SK-N-MC (cell line): ENCODE measurements at places on chromosomes 7 and 10.

DNA sequence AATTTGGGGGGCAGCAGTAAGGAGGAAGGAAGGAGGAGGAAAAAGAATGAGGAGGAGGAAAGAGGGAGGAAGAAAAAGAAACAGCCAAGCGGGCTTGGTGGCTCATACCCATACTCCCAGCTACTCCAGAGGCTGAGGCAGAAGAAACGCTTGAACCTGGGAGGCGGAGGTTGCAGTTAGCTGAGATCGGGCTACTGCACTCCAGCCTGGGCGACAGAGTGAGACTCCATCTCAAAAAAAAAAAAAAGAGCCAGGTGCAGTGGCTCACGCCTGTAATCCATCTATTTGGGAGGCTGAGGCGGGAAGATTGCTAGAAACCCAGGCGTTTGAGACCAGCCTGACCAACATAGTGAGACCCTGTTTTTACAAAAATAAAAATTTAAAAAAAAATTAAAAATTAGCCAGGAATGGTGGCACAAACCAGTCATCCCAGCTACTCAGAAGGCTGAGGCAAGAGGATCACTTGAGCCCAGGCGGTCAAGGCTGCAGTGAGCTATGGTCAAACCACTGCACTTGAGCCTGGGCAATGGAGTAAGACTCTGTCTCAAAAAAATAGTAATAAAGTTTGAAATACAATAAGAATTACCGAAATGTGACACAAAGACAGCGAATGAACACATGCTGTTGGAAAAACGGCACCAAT, 14.1 kb upstream of the CRCP start:
- no peak for DNase-seq

- DNase-seq: no peak
Observed at GRCh38 chr7:123198111-123198510, 1.7 kb downstream of the SLC13A1 start.

DNA sequence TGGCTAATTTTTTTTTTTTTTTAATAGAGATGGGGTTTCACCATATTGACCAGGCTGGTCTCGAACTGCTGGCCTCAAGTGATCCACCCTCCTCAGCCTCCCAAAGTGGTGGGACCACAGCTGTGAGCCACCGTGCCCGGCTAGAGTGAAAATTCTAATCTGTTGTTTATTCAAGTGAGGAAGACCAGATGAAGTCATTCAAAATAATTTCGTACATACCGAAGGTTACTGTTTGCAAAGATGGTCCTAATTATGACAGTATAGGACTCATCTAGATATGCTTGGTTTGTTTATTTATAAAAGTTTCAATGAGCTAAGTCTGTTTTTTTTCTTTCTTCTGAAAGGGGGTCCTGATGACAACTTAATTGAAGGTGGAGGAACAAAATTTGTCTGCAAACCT, 376.8 kb downstream of the EXOC4 start:
- DNase-seq: no peak

DNA sequence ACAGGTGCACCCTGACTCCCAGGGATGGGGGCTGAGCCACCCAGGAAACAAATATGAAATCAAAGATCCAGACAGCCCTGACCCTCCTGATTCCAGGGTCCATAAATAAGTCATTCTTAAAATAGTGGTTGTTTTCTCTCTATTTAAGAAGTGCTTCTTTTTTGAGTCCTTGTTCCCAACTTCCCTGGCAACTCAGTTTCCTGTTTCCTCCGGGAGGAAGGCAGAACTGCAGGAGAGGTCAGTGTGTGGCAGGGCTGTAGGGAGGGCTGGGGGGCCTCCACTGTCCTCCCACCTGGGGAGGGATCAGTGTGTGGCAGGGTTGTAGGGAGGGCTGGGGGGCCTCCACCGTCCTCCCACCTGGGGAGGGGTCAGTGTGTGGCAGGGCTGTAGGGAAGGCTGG, 88.7 kb upstream of the PDGFA start:
- no peak for DNase-seq

DNA sequence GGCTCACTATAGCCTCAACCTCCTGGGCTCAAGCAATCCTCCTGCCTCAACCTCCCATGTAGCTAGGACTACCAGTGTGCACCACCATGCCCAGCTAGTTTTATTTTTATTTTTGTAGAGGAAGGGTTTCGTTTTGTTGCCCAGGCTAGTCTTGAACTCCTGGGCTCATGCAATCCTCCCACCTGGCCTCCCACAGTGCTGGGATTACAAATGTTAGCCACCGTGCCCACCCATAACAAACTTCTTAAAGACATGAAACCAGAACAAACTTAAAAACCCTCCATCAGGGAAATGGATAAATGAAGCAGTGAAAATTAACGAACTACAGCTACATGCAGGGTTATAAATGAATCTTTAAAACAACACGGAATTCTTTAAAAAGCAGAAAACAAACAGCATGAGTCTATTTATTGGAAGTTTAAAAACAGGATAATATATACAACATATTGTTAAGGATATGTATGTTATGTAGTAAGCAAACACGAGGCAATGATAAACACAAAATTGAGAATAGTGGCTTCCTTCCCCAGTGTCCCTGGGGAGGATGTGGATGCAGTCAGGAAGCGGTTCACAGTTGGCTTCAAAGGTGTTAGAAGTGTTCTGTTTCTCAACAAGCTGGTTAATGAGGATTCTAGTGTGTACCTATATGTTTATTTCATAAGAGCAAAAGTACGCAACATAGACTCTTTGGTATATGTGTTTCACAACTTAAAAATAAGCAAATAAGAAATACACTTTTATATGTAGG, 128.2 kb upstream of the IMMP2L start:
- no peak for DNase-seq

DNA sequence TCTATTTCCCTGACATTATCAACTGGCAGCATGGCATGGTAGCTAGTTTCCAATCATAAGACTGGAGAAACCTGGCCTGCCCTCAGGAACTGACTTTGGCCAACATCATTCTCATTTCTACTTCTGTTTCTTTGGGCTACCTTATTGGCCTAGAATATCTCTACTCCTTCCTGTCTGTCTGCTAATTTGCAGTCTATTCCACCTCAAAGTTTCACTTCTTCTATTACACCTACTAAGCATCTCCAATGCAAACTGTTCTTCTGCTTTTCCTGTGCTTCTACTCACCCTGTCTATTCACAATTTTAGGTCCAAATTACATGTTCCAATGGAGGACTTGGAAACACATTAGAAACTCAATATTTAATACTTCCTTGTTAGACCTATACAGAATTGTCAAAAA, 65.6 kb downstream of the ZNF503 start:
- DNase-seq: no peak

DNA sequence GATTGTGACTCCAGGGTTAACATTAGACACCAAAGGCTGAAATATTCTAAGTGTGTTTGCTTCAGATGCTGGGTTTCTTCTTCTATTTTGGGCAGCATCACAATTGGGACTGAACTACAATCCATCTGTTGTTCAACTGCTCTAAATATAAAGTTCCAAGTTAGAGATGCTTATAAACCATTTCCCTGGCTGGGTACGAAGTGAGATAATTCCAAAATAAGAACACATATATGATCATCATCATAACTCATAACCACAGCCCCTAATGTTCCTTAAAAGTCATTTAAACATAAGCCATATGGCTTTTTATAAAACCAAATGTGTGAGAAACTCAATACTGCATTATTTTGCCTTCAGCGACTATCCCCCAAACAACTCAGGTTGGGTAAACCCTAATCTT, 28.8 kb downstream of the DNA2 start:
- no peak for DNase-seq

DNA sequence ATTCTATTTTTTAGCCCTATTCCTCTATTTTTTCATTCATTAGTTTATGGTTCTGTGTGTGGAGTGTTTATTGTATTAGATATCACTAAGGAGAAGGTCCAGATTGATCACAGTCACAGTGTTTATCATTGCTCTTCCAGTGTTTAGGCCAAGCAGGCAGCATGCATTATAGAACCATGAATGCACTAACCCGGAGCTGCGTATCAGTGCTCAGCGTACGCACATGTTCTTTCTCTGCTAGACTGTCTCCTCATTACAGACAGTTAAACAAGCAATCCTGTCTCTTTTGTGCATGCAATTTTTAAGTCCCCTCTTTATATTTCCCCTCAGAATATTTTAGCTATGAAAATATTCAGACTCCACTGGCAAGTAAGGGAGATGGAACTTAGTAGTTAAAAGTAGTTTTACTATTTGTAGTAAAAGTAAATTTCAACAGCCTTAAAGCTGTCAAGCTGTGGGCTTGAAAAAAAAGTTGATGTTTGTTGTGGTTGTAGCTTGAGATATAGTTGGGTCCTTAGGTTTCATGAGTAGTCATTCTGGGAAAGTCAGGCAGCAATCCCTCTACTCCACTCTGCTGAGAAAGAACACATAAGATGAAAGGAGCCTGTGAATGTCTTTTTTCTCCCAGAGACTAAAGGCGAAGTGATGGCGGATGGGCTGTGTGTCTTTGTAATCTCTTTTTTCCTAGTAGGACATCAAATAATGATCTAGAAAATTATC, 260.4 kb downstream of the CDK14 start:
- no peak for DNase-seq

GRCh38 chr7:36735172-36735571, 10.9 kb upstream of the AOAH start:
- no peak for DNase-seq

DNA sequence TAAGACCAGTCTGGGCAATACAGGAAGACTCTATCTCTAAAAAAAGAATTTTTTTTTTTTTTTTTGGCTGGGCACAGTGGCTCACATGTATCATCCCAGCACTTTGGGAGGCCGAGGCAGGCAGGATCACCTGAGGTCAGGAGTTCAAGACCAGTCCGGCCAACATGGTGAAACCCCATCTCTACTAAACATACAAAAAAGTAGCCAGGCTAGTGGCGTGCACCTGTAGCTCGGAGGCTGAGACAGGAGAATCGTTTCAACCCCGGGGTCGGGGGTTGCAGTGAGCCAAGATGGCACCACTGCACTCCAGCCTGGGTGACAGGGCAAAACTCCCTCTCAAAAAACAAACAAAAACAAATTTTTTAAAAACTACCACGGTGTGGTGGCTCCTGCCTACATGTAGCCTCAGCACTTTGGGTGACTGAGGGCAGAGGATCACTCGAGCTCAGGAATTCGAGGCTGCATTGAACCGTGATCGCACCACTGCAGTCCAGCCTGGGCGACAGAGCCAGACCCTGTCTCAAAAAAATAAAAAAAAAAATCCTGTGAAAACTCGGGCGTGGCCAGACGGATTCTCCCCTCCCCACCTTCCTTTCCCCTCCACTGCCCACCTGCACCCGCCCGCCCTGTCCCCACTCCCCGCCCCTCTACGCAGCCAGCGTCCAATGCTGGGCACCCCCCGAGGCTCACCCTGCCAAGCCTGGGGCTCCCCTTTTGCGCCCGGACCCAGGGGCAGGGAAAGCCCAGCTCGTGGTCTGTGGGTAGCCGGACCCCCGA, 745 bp upstream of the ORAI2 start:
- no peak for DNase-seq

GRCh38 chr10:60739558-60739957, 38.7 kb upstream of the CDK1 start:
- no peak for DNase-seq

GRCh38 chr7:29946428-29947186, 43.0 kb downstream of the SCRN1 start:
- DNase-seq: no peak

- DNase-seq: peak; percentile 22
Observed at GRCh38 chr7:135716677-135717238, 11.2 kb downstream of the SLC13A4 start.

GRCh38 chr10:26543567-26544306, 105.6 kb downstream of the APBB1IP start:
- DNase-seq: no peak

- no peak for DNase-seq
Observed at GRCh38 chr7:54946271-54946670, 72.5 kb upstream of the EGFR start.

- DNase-seq: no peak
Observed at GRCh38 chr7:155721056-155721455, 76.6 kb downstream of the RBM33 start.

DNA sequence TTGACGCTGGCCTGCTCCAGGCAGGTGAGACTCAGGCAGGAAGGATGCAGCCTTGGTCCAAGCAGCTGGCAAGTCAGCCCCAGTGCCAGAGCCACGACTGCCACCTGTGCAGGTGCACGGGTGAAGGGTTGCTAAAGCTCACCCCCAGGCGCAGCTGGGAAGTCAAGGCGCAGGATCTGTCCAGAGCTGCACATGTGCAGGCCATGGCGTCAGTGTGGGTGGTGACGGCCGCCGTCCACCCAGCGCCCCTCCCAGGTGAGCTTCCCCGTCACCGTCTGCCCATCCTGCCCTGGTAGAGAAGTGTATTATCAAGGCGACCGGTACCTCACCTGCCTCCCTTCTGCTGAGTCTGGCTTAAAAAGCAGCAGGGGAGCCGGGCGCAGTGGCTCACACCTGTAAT, 110.1 kb downstream of the MAD1L1 start:
- no peak for DNase-seq

DNA sequence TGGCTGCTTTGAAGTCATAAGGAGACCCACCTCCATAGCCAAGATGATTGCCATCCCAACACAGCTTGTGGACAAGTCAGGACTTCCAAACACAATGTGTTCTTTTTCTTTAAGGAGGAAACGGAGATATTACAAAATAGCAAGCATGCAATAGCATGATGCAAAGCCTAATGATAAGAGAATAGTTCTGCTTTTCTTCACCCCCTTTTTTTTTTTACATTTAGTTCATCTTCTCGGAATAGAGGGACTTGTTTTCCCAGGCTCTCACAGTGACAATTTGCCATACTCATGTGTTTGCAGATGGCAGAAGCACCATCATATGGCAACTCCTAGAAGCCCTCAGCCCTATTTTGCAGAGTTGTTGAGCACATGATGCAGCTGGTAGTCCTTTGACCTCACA, 119.8 kb downstream of the ITGB8 start:
- no peak for DNase-seq

GRCh38 chr7:100198266-100198665, 20.5 kb downstream of the STAG3 start:
- no peak for DNase-seq
